Activated naive CD4-positive, alpha-beta T cell treated with anti-CD3 and anti-CD28 coated beads, Interleukin-2, amount 50 U/mL, for 16 hours (primary cell): ENCODE measurements at places on chromosomes 3 and 15.

DNA sequence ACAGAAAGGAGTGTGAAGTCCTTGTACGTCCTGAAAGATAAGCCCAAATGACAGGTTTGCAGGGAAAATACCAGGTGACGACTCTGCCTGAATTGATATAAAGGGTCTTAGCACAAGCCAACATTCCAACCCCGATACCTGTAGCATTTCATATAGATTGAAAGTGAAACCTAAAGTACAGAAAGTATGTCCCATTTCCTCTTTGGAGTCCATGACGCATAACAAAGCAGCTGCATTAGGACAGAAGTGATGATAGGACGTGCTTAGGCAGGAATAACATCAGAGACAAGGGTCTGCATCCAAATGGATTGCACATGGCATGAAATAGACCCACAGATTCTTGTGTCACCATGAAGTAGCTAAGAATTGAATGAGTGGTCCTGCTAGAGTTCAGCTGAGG, 187.0 kb upstream of the ROBO1 start:
- DNase-seq: no peak

GRCh38 chr3:177314897-177315296, 117.6 kb upstream of the TBL1XR1 start:
- no peak for DNase-seq

DNA sequence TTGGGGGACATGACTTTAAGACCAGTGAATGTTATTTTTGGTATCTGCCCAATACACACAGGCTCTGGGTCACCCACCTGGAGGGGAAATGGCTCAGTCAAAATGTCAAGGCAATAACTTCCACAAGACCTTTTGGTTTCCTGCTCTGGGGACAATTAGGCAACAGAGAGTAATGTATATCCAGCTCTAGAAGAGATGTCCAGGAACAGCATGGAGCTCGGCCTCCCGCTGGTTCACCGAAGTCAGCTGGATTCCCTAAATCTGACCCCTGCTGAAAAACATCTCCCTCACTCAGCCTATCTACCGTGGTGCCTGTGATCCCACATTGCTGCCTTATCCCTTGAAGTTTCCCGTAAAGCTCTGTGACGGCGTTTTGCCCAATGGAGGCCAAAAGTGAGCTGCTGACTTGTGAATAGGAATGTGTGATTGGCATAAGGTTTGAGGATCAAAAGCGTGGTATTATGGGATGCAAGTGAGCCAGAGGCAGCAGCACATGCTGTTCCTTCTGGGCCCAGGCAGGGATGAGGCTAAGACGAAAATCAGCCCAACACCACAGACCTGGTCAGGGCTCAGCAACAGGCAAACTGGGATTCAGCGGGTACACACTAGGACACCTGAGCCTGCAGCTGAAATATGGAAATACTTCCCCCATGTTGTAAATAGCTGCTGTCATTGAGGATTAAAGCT, 47.2 kb upstream of the SLC6A11 start:
- no peak for DNase-seq

DNA sequence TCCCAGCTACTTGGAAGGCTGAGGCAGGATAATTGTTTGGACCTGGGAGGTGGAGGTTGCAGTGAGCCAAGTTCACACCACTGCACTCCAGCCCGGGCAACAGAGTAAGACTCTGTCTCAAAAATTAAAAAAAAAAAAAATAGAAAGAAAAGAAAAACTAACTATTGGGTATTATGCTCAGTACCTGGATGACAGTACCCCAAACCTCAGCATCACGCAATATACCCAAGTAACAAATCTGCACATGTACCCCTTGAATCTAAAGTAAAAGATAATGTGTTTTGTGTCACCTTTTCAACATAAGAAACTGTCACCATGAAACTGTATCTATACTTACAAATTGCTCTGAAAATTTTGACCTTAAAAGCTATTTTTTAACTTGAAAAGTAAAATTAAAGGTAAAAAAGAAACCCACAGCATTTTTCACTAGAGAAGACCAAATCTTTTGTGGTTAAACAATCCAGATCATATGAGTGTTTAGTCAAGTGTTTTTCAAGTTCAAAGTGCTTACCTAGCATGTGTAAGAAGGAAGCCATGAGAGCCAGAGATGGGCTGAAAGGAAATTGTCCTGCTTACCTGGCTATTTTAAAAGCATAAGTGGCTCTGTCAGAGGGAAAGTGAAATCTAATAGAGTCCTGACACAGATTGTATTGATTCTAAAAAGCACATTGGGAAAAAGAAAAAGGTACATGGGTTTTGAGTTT, 50.5 kb downstream of the MYO1E start:
- no peak for DNase-seq

GRCh38 chr3:22795917-22796316, 407.2 kb upstream of the UBE2E2 start:
- DNase-seq: no peak

GRCh38 chr3:151895478-151896241, 22.2 kb downstream of the SUCNR1 start:
- DNase-seq: no peak

GRCh38 chr3:134620476-134621115, 30.2 kb downstream of the KY start:
- no peak for DNase-seq

- DNase-seq: no peak
Measured at GRCh38 chr3:183536238-183536880, 19.1 kb downstream of the KLHL6 start.

GRCh38 chr15:25087137-25087536, 132.3 kb downstream of the SNRPN start:
- no peak for DNase-seq

DNA sequence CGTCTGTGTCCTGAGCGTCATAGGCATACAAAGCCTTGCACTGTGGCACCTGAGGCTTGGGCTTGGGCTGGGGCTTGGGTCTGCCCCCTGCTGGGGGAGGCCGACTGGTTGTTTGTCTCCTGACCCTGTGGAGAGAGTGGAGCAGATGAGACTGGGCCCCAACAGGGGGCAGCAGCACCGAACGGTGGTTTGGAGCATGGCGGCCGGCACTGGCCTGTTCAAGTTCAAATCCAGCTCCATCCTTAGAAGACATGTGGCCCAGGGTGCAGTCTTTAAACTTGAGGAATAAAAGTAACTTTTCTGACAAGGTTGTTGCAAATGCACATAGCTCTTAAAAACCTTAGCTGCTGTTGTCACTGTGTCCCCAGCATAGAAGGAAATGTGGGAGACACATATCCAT, 33.3 kb downstream of the CCNB2 start:
- peak; percentile 50 for DNase-seq

DNA sequence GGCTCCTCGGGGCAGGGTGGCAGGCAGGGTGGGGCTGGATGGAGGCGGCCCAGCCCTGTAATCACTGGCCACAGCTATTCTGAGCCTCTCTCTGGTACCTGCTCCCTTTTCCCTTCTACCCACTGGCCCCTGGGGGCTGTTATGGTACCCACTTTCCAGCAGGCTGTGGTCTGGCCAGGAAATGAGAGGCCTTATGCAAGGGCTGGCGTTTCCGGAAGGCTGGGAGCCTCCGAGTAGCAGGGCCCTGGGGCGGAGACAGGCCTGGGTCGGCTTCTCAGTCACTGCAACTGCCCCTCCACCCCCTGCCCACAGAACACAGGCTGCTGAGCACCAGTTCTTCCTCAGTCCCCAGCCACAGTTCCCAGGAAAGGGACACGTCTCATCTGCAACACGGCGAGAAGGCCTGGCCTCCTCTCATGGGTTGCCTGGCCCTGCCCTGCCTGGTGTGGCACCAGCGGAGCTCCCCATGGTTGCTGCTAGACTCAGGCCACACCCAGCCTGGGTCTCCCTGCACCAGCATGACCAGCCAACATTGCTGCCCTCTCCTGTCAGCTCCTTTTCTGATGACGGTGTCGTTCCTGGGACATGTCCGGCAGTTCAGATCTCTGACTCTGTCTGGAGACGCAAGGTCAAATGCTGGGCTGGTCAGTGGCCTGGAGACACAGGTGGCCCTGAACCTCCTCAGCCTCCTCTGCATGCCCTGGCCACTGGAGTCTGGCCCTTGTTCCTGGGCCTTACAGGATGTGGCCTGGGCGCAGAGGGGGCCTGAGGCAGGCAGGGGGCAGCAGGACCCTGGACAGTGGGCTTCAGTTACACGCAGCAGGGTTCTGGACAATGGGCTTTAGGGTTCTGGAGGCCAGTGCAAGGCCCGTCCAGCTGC, 6.5 kb downstream of the CHST13 start:
- DNase-seq: no peak

GRCh38 chr3:107024551-107025026, 352.6 kb upstream of the CCDC54 start:
- DNase-seq: no peak

DNA sequence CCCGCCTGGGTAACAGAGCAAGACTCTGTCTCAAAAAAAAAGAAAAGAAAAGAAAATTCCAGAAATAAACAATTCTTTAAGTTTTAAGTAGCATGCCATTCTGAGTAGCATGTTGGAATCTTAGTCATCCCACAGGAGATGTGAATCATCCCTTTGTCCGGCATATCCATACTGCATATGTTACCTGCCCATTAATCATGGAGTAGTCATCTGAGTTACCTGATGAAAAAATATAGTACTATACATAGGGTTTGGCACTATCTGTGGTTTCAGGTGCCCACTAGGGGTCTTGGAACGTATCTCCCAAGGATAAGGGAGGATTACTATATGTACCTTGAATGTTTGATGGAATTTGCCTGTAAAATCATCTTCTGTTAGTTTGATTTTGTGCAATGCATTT, 6.3 kb upstream of the CCR4 start:
- DNase-seq: no peak

DNA sequence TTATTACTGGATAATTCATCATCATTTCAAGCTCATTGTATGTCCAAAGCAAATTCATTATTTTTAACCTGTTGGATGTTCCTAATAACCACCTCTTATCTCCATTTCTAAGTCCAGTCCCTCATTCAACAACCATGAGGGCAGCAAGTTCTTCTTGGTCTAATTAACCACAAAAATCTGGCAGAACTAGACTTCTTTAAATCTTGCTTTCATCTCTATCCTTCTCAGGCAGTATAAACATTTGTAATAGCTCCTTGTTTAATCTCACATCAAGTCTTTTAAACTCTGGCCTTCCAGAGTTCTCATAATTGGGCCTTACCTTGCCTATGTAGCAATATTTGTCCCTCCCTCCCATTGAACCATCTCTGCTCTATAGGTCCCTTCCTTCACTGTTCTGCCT, 17.0 kb upstream of the GHSR start:
- DNase-seq: no peak

- DNase-seq: no peak
Measured at GRCh38 chr3:52920841-52921240, 23.5 kb upstream of the STIMATE start.

DNA sequence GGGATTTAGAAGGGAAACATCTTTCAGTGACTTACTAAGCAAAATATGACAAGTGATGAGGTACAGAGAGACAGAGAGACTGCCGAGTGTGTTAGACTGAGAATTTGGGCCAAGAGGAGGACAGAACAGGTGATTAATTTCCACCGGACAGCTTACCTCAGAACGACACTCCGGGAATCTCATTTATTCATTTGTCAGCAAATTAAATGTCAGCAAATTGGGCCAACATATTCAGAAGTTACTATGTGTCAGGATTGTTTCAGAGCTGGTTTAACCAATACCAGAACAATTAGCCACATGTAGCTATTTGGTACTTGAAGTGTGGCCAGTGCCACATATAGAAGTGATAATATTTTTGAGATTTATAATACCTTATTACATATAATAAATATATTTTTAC, 232.6 kb upstream of the CNTN3 start:
- DNase-seq: no peak
